RWPE1 (cell line): ENCODE measurements at places on chromosomes 5 and 9.
A peak's percentile ranks its signal among the peaks of the same experiment; 100 is the strongest.

- no peak for DNase-seq
Measured at GRCh38 chr9:128298535-128299482, 22.7 kb downstream of the SWI5 start.

GRCh38 chr9:96413302-96414221 is 4.6 kb downstream of the ZNF367 start:
- no peak for DNase-seq

- no peak for DNase-seq
Measured at GRCh38 chr9:113416149-113416721, 5.7 kb downstream of the C9orf43 start.

- peak; percentile 10 for DNase-seq
Measured at GRCh38 chr9:3330792-3331420, 194.9 kb downstream of the RFX3 start.

DNA sequence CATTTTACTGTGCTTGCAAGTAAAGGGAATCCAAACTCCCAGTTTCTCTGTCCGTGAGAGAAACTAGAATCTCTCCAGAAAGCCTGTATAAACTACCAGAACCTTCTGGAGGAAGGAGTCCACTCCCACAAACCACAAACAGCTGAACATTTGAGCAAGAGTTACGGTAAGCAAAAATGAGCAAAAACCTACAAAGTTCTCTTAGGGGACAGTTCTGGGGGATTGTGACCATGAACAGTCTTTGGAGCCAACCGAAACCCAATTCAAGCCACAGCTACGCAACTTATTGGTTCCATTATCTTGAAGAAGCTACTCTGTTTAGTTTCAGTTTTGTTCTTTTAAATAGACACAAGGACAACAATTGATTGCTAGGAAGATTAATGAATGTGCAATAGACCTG is 330.6 kb downstream of the ASTN2 start:
- DNase-seq, result no peak
